ENCODE measurements at places on chromosomes 5 and 9. TPM values are rescaled to one million over a fixed set of nuclear protein-coding genes. Genes with fewer than 3 reads are reported as not detected.
A peak's percentile ranks its signal among the peaks of the same experiment; 100 is the strongest.

GRPEL2 gene
- total RNA-seq, result 14.0 TPM

NRG2 gene
- total RNA-seq, result 1.4 TPM

GRCh38 chr9:99820685-99821395 is 845 bp upstream of the NR4A3 start:
- DNase-seq, result peak; percentile 75

DNA sequence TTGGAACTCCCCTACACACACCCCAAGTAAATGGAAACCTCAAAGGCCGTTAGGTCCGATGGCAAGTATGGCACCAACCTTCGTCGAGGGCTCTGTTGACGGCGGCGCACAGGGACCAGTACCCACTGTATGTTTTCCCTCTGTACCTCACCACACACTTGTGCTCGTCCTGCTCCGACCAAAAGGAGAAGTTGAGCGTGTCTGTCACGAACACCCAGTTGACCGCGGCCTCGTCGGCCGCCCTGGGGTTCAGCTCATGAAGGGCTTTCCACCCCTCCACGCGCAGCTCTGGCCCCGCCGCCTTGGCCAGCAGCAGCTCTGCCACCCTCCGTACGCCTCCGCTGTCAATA is 24.0 kb downstream of the HNRNPK start:
- peak; percentile 27 for DNase-seq

GLDC gene
- total RNA-seq, result 4.0 TPM

DNA sequence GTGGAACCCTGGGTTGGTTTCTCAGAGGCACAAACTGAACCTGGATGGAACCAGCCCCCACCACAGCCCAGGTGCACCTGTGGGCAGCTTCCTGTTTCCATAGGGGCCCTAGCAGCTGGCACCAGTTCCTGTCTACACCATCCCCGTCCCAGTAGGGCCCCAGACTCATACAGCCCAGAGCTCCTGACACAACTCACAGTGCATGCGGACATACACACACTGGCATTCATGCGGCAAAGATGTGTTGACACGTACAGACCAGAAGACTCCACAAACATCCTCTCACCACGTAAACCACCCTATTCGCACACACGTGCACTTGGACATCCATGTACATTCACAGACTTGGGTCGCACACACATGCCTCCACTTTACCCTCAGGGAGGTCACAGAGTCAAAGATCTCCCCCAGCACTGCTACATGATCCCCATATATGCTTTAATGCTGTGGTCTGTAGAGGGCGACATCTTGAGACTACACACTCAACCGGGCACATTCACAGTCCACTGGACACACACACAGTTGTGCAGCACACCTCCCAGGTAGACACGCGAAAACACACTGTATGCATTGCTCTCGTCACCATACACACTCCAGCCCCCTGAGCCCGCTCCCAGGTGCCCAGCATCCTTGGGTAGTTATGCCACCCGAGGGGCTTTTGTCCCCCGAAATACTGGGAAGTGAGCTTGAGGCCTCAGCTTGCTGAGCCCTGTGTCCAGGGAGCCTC is 22.4 kb downstream of the CXXC5 start:
- DNase-seq, result no peak

GRCh38 chr5:6412811-6413210 is 34.5 kb upstream of the MED10 start:
- DNase-seq, result no peak

LCN9 gene
- not detected for total RNA-seq

- no peak for DNase-seq
Measured at GRCh38 chr9:71758277-71758676, 10.0 kb downstream of the CEMIP2 start.

UNC13B gene
- total RNA-seq, result 31.9 TPM

- DNase-seq, result no peak
Measured at GRCh38 chr9:70125621-70126263, 82.1 kb downstream of the MAMDC2 start.
